ENCODE measurements at places on chromosomes 7 and 10. TPM values are rescaled to one million over a fixed set of nuclear protein-coding genes. Genes with fewer than 3 reads are reported as not detected.
A peak's percentile ranks its signal among the peaks of the same experiment; 100 is the strongest.

Gene LFNG
- 24.5 TPM for total RNA-seq

- H3K36me3 ChIP-seq, result no peaks in the 10 kb centered on the region
- DNase-seq, result no peak
- no peak overlapping the region for H3K4me3 ChIP-seq
- no peaks in the 10 kb centered on the region for H3K27me3 ChIP-seq
- H3K4me1 ChIP-seq, result no peaks in the 10 kb centered on the region
These were observed 2.6 kb downstream of the SYNPO2L start for GRCh38 chr10:73653195-73653594.

GRCh38 chr10:35908451-35908850 is 266.4 kb upstream of the FZD8 start:
- DNase-seq, result no peak
- peaks cover 5% of the 10 kb centered on the region for H3K4me1 ChIP-seq
- no peaks in the 10 kb centered on the region for H3K36me3 ChIP-seq
- no peak overlapping the region for H3K27ac ChIP-seq
- H3K4me3 ChIP-seq, result no peak overlapping the region

GRCh38 chr7:46393142-46393541 is 472.1 kb upstream of the IGFBP3 start:
- H3K27me3 ChIP-seq, result no peaks in the 10 kb centered on the region
- H3K36me3 ChIP-seq, result no peaks in the 10 kb centered on the region
- H3K4me3 ChIP-seq, result no peak overlapping the region

- H3K27ac ChIP-seq, result peak overlapping the region; percentile 82
- DNase-seq, result no peak
- H3K27me3 ChIP-seq, result no peaks in the 10 kb centered on the region
- H3K4me1 ChIP-seq, result peaks cover 35% of the 10 kb centered on the region
- H3K36me3 ChIP-seq, result no peaks in the 10 kb centered on the region
These were observed 310.2 kb downstream of the FGFR2 start for GRCh38 chr10:121288011-121288410.

GRCh38 chr7:5001911-5002310 is 42.9 kb upstream of the MMD2 start:
- no peaks in the 10 kb centered on the region for H3K36me3 ChIP-seq
- no peaks in the 10 kb centered on the region for H3K27me3 ChIP-seq
- H3K27ac ChIP-seq, result no peak overlapping the region
- H3K4me1 ChIP-seq, result no peaks in the 10 kb centered on the region

- peaks cover 5% of the 10 kb centered on the region for H3K36me3 ChIP-seq
- no peaks in the 10 kb centered on the region for H3K27me3 ChIP-seq
- H3K4me3 ChIP-seq, result peak overlapping the region; percentile 94
These were observed 534 bp downstream of the UBE3C start for GRCh38 chr7:157139111-157139809.

Measured in GM23338 (cell line).